ENCODE measurements at places on chromosomes 3 and 15. TPM values are rescaled to one million over a fixed set of nuclear protein-coding genes. Genes with fewer than 3 reads are reported as not detected.

Gene CCR9
- not detected for total RNA-seq

Gene CPNE9
- total RNA-seq, result not detected

Gene C3orf49
- not detected for total RNA-seq

Gene EIF1B
- 72.8 TPM for total RNA-seq

Gene DLEC1
- total RNA-seq, result 0.24 TPM

Gene CPLX3
- total RNA-seq, result not detected

Gene MOBP
- total RNA-seq, result not detected

Gene LYZL4
- total RNA-seq, result not detected

Gene IL5RA
- not detected for total RNA-seq

DNA sequence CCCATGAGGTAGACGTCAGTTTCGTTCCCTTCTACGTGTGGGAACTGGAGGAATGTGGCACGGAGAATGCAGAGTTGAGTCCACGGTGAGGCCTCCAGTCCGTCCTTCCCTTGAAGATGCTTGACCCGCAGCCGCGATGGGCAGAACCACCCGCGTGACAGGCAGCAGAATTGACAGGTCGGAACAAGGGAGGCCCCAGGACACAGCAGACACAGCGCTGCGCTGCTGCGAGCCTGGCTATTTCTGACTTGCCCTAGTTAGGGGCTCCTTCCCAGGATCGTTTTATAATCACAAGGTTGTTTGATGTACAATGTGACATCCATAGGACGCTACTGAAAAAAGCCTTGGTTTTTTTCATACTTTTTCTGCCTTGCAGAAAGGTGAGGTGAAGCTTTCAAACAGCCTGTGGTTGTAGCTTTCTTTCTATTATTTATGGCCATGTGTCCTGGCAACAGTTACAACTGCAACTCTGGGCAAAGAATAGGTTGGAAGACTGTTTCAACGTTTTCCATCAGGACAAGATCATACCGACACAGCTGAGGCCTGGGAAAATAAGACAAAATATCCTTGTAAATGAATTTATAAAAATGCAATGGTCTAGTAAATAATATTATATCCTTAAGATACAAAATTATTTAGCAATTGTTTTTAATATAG, 9.6 kb upstream of the TMEM41A start:
- no peak overlapping the region for H3K4me3 ChIP-seq
- H3K27me3 ChIP-seq, result peaks cover 12% of the 10 kb centered on the region
- H3K27ac ChIP-seq, result no peak overlapping the region
- no peaks in the 10 kb centered on the region for H3K36me3 ChIP-seq

- H3K4me1 ChIP-seq, result peaks cover 9% of the 10 kb centered on the region
- H3K27me3 ChIP-seq, result no peaks in the 10 kb centered on the region
- DNase-seq, result no peak
- no peak overlapping the region for H3K4me3 ChIP-seq
Measured at GRCh38 chr3:106326941-106327695, 458.3 kb upstream of the CBLB start.

DNA sequence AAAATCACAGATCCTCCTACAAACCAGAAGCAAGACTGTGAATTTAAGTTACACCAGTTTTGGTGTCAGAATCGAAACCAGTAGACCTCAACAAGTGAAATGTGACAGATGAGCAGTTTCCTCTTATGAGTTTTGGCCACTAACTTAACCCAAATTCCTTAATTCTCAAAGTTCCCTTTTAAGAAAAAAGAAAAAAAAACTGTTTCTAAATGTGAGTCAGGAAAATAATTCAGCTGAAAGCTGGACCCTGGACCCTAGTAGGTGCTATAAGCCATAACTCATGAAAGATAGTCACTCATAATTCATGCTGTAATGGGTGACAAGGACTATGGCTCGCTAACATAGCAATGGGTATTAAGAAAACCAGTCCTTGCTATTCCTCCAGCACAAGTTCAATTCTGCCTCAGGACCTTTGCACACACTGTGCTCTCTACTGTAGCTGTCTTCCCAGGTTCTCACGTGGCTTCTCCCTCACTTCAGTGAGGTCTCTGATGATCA, 9.0 kb upstream of the THRB start:
- H3K27ac ChIP-seq, result no peak overlapping the region
- H3K36me3 ChIP-seq, result no peaks in the 10 kb centered on the region
- H3K27me3 ChIP-seq, result no peaks in the 10 kb centered on the region
- H3K4me1 ChIP-seq, result peaks cover 18% of the 10 kb centered on the region

- peaks cover 2% of the 10 kb centered on the region for H3K4me1 ChIP-seq
- H3K27ac ChIP-seq, result no peak overlapping the region
- H3K27me3 ChIP-seq, result peaks cover 35% of the 10 kb centered on the region
- DNase-seq, result no peak
- H3K4me3 ChIP-seq, result no peak overlapping the region
Measured at GRCh38 chr3:182568261-182568660, 225.0 kb upstream of the ATP11B start.

- no peak overlapping the region for H3K27ac ChIP-seq
- H3K4me3 ChIP-seq, result no peak overlapping the region
- H3K36me3 ChIP-seq, result no peaks in the 10 kb centered on the region
Measured at GRCh38 chr15:33313491-33313890, 2.7 kb downstream of the RYR3 start.

- no peak overlapping the region for H3K27ac ChIP-seq
- no peaks in the 10 kb centered on the region for H3K27me3 ChIP-seq
- no peak for DNase-seq
- H3K36me3 ChIP-seq, result peaks cover 14% of the 10 kb centered on the region
Measured at GRCh38 chr15:77354063-77354462, 65.8 kb downstream of the PEAK1 start.

DNA sequence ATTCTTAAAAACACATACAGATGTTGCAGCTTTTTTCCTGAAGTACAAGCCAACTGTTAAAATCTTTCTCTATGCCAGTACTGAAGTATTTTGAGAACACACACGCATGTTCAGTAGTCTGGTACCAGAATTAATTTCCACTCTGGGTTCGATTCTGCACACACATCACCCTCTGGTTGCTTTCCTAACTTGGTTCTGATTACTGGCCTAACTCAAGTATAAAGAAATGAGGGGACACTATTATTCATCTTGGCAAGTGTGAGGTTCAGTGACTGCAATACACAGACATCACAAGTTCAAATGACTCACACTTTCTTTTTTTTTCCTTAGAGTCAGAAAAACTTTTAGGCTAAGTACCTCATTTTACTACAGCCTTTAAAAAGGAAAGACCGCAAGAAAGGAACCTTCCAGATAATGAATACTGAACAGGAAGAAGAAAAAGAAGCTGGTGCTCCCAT, 37.4 kb upstream of the LDHAL6B start:
- no peak overlapping the region for H3K4me3 ChIP-seq
- H3K27ac ChIP-seq, result peak overlapping the region; percentile 91
- peaks cover 23% of the 10 kb centered on the region for H3K36me3 ChIP-seq
- no peak for DNase-seq

GRCh38 chr3:32482693-32483092, 20.0 kb downstream of the CMTM6 start:
- H3K36me3 ChIP-seq, result peaks cover 42% of the 10 kb centered on the region
- H3K27me3 ChIP-seq, result no peaks in the 10 kb centered on the region
- peaks cover 32% of the 10 kb centered on the region for H3K4me1 ChIP-seq

DNA sequence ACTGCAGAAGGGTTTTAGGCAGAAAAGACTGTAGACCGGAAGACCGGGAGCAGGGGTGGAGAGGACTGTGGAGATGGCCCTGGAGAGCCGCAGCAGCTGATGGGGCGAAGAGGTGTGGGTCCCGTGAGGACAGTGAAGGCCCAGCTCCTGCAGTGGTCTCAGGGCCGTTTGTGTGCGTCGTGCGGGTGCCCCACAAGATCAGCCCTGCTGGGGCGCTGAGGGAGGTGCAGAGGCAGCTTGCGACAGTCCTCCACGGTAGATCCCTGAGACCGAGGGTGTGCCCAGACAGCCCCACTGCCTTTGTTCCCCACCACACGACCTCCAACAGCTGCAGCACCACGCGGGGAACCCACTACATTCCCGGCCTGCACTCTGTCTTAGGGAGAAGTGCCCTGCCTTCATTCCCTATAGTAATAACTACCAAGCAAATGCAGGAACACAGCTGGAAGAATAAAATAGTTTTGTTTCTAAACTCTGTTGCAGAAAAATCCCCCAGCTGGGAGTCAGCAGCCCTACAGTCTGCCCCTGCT, 19.0 kb upstream of the CRABP1 start:
- no peak overlapping the region for H3K4me3 ChIP-seq
- no peaks in the 10 kb centered on the region for H3K36me3 ChIP-seq
- no peak for DNase-seq
- H3K27ac ChIP-seq, result no peak overlapping the region

DNA sequence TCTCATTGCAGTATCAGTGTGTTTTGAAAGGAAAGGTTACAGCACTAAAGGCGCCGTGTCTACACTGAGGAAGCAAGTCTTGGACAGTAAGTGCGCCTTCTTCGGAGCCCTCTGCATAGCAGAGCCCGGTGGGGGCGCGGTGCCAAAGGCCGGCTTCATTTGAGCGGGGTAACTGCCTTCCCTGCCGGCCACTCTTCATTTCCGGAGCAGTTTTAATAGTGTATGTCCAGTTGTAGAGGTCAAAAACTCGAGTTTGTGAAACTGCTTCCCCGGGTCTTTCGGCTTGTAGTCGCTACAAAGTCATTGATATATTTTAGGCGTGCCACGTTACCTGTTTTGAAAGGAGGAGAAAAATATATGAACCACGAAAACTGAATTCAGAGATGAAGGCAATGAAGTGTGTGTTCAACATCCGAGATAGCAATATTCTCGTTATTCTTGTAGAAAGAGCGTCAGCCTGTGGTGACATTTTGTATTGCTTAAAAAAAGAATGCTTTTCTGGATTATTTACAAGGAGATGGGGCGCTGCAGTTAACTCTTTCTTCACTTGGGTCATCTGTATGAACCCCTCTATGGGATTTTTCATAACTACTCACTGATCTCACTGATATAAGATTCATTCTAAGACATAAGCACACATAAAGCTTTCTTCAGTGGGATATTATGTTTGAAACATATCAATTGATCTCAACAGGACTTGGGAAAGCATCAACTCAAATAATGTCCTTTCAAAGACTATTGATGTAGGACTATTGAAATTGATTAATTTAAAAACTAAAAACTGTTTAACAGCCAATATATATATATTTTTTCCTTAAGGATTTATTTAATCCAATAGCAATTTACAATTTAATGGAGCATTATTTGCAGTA, 3.0 kb downstream of the ALCAM start:
- peak overlapping the region; percentile 99 for H3K27ac ChIP-seq
- no peaks in the 10 kb centered on the region for H3K27me3 ChIP-seq
- H3K4me1 ChIP-seq, result peaks cover 46% of the 10 kb centered on the region
- peak; percentile 87 for DNase-seq
- H3K36me3 ChIP-seq, result peaks cover 2% of the 10 kb centered on the region
- H3K4me3 ChIP-seq, result peak overlapping the region; percentile 99

- H3K27me3 ChIP-seq, result no peaks in the 10 kb centered on the region
- H3K27ac ChIP-seq, result no peak overlapping the region
- no peaks in the 10 kb centered on the region for H3K36me3 ChIP-seq
- no peak overlapping the region for H3K4me3 ChIP-seq
- DNase-seq, result no peak
Measured at GRCh38 chr3:59555593-59556315, 505.9 kb upstream of the CFAP20DC start.

DNA sequence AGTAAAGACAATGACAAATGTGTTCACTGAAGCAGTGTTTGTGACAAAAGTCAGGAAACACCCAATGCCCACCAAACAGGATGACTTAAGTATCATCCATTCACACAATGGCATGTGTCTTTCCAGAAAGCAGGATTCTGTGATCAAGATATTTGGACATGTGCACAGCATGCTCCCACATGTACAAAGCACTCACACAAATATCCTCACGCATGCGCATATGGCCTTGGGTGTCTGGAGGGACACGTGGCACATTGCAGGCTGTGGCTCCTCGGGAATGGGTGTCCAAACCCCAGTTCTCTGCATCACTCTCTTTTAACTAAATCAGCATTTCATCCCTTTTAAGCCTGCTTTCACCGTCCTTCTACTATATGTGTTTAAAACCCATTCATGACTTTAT, 130.5 kb downstream of the KLF13 start:
- no peak overlapping the region for H3K27ac ChIP-seq
- H3K4me3 ChIP-seq, result no peak overlapping the region
- H3K36me3 ChIP-seq, result peaks cover 2% of the 10 kb centered on the region

GRCh38 chr3:63967675-63968611, 55.4 kb downstream of the PSMD6 start:
- DNase-seq, result no peak
- H3K4me3 ChIP-seq, result no peak overlapping the region
- H3K27me3 ChIP-seq, result no peaks in the 10 kb centered on the region
- no peaks in the 10 kb centered on the region for H3K36me3 ChIP-seq
- peaks cover 64% of the 10 kb centered on the region for H3K4me1 ChIP-seq
- peak overlapping the region; percentile 42 for H3K27ac ChIP-seq
